ENCODE measurements at places on chromosomes 11 and 22.

- peak; percentile 40 for DNase-seq
These were observed 94.4 kb downstream of the SLC1A2 start for GRCh38 chr11:35324981-35325380.

DNA sequence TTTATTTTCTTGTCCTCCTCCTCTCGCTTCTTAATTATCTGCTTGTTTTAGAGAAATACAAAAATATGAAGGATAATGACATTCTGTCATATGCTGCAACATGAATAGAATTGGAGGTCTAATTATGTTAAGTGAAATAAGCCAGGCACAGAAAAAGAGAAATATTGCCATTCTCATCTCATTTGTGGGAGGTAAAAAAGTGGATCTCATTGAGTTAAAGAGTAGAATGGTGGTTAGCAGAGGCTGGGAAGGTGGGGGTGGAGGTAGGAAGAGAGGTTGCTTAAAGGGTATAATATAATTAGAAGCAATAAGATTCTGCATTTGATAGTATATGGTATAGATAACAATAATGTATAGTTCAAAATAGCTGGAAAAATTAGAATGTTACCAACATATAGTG lies 231.3 kb downstream of the JRKL start:
- DNase-seq = no peak

GRCh38 chr11:30855383-30856006 lies 269.3 kb upstream of the MPPED2 start:
- DNase-seq = peak; percentile 29

- no peak for DNase-seq
These were observed 31.6 kb downstream of the NXPE2 start for GRCh38 chr11:114709960-114710359.

DNA sequence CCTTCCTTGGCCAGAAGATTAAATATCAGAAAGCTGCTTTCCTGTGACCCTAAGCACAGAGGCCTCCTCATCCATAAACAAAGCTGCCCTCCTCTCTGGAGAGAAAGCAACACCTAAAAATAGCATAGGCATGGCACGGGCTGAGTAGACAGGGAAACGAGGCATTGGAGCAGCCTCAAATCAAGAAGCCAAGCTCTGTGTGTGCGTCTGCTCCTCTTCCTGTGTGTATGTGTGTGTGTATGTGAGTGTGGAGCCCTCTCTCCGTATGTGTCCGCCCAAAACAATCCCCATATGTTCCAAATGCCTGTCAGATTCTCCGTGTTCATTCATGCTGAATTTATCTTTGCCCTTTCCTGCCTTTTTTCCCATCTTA lies 24.0 kb downstream of the KCNJ5 start:
- no peak for DNase-seq

GRCh38 chr11:44316659-44317240 lies 6.8 kb upstream of the ALX4 start:
- no peak for DNase-seq
